Vagina (tissue), 2 donors: ENCODE measurements at places on chromosomes 13 and 19.

GRCh38 chr13:20945952-20946383, 43.4 kb upstream of the XPO4 start:
- DNase-seq: no peak

DNA sequence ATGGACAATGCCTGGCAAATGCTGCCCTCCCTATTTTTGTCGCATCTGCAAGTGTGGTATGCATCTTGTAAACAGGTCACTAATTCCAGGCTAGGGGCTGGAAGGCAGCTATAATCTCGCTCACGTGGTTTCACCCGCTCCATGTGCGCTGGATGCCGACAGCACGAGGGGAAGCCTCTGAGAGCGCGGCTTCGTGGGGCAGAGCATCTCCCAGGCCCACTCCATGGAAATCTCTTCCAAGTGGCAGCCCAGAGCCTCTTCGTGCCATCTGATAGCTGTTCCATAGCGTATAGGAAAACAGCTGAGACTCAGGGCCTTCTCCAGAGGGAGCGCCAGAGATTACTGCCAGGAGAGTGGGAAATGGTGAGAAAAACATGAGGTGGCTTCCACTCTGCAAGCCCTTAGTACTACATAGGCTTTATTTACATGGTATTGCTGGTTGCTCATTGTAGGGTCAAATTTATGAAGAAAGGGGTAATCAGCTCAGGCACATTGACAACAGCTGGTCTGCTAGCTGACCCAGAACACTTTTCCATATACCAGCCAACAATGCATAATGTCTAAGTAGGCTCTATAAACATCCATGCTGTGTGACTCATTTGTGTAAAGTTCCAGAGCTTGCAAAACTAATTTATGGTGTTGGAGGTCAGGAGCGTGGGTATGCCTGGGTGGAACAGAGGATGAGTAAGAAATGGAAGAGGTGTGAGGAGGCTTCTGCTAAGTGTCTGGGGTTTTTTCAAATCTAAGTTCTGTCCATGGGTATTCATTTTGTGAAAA, 165.2 kb downstream of the SHISA2 start:
- no peak for DNase-seq

DNA sequence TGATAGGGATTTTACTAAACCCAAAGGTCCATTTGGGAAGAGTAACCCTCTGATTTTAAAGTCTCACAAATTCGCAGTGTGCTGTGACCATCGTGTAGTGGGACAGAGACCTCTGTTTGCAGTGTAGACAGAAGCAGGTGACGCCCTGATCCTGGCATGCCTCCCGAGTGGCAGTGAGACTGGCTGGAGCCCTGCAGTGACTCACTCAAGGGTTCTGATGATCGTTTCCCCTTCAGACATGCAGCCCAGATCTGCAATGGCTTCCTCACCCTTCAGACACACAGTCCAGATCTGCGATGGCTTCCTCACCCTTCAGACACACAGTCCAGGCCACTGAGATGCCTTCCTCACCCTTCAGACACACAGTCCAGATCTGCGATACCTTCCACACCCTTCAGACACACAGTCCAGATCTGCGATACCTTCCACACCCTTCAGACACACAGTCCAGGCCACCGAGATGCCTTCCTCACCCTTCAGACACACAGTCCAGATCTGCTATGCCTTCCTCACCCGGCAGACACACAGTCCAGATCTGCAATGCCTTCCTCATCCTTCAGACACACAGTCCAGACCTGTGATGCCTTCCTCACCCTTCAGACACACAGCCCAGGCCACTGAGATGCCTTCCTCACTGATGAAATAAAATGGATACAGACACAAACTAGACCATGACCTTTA, 125.2 kb downstream of the ATP11A start:
- DNase-seq: no peak

DNA sequence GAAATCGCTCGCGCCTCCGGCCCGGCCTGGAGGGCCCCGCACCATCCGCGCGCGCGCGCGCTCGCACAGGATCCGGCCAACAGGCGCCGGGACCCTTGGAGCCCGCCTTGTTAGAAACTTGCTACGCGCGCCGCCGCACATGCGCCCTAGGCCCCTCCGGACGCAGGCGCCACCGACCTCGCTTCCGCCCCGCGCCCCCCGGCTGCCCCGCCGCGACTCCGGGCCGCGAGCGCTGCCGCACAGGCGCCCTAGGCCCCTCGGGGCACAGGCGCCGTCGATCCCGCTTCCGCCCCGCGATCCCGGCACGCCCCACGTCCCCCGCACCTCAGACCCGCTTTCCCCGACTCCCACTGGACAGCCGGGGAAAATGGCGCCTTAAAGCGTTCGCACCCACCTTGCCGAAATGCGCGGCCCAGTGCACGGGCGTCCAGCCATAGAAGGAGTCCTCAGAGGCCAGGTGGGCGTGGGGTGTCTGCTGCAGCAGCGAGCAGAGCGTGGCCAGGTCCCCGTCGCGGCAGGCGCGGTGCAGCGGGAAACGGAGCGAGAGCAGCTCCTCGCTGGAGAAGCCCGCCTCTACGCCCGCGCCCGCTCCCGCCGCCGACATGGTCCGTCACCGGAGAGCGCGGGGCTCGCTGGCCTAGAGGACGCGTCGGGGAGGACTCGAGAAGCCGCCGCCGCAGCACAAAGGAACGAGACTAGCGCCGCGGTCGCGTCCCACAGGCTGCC, 375 bp downstream of the ANKRD10 start:
- DNase-seq: no peak

DNA sequence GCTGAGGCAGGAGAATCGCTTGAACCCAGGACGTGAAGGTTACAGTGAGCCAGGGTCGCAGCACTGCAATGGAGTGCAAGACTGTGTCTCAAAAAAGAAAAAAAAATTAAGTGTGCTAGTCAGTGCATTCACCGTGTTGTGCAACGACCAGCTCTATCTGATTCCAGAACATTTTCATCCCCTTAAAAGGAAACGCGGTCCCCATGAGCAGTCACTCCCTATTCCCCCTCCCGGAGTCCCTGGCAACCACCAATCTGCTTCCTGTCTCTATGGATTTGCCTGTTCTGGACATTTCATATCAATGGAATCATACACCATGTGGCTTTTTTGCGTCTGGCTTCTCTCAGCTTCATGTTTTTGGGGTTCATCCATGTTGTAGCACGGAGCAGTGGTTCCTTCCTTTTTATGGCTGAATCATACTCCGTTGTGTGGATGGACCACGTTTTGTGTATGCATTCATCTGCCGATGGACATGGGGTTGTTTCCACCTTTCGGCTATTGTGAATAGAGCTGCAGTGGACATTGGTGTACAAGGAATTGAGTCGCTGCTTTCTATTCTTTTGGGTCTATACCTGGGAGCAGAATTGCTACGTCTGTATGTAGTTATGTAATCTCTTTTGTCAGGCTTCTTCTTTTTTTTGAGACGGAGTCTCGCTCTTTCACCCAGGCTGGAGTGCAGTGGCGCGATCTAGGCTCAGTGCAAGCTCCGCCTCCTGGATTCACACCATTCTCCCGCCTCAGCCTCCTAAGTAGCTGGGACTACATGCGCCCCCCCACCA, 19.8 kb downstream of the MYO9B start:
- no peak for DNase-seq

GRCh38 chr19:48210005-48210404, 39.5 kb downstream of the ZSWIM9 start:
- no peak for DNase-seq

DNA sequence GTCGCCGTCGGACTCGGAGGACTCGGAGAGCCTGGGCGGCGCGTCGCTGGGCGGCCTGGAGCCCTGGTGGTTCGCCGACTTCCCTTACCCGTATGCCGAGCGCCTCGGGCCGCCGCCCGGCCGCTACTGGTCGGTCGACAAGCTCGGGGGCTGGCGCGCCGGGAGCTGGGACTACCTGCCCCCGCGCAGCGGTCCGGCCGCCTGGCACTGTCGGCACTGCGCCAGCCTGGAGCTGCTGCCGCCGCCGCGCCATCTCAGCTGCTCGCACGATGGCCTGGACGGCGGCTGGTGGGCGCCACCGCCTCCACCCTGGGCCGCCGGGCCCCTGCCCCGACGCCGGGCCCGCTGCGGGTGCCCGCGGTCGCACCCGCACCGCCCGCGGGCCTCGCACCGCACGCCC, 2.5 kb upstream of the GRWD1 start:
- DNase-seq: no peak

DNA sequence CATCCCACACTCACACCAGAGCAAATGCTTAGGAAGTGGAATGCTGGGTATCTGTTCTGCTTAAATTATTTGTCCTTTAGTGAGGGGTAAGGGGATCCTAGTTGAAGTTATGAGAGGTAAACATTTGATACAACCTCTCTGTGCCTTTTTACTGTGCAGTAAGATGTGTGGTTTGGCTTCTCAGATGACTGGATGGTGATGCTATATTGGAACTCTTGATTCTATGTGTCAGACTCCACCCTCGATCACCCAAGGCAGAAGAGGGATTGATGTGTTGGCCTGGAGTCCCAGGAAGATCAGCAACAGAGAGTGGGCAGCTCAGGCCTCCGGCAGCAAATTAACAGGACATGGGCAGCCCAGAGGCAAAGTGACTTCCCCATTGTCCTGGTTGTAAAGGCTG, 66.7 kb downstream of the SIPA1L3 start:
- DNase-seq: no peak

GRCh38 chr13:35953537-35954206, 177.5 kb downstream of the DCLK1 start:
- peak; percentile 96 for DNase-seq

DNA sequence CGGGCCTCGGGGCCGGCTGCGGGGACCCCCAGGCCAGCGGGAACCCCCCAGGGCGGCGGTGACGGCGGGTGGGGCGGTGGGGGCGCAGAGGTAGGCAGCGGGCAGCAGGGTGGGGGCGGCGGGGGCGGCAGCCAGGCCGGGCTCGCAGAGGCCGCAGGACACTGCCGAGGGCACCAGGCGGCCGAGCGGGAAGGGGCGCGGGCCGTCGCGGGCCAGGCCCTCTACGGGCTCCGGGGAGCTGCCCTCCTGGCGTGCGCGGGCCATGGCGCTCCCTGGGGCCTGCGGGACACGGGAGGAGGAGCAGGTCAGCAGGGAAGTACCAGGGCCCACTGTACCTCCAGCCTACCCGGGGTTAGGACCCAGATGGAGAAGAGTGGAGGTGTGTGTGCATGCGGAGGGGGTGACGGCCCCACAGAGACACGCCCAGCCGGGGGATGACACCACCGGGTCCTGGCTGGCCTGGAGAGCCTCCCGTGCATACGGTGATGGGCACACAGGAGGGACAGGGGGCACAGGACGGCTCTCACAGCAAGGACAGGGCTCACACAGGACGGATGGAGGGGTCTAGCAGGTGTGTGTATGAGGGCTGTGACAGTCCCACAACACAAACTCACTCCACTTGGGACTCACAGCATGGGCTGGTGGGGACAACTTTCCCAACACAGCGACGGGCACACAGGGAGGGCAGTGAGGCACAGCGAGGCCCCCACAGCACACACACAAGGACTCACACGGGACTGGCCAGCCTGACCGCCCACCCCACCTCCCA, 2.6 kb downstream of the BBC3 start:
- no peak for DNase-seq

DNA sequence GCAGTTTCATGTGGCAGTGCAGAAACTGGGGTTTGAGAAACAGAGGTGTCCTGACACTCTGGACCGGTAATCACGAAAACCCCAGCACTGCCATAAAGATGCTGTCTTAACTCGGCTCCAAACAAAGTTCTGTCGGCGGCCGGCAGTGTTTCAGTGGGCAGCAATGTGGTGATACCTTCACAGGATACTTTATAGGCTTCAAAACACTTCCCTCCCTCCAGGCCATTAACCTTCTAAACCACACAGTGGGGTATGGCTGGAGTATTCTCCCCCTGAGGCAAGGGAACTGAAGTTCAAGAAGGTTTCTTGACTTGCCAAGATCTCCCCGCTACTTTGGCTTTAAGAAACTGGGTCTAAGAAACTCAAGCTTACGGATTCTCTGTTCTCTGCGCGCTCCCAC, 1.1 kb downstream of the RUBCNL start:
- no peak for DNase-seq

DNA sequence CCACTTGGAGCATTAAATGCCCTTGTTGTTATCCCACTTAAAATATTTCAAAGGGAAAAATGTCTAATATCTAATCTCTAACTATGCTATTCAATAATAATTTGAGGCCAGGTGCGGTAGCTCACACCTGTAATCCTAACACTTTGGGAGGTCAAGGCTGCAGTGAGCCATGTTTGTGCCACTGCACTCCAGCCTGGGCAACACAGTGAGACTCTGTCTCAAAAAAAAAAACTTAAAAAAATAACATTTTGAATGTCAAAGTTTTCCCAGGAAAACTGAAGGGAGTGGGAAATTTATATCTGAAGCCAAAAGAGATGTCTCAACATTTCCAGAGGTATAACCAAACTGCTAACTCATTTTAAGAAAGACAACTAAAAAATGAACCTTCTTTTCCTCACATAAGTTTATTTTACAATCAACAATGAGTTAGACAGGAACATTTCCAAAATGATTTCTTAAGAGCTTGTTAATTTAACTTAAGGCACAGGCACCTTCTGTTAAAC, 47.9 kb downstream of the CAB39L start:
- DNase-seq: no peak

- DNase-seq: no peak
These were observed 10.0 kb upstream of the CEACAM21 start for GRCh38 chr19:41566001-41566400.

- no peak for DNase-seq
These were observed 5.8 kb upstream of the ERCC2 start for GRCh38 chr19:45376045-45376724.
